Activated T-helper 1 cell treated with anti-CD3 and anti-CD28 coated beads, Interleukin-12 subunit alpha, Interleukin-12 subunit beta, Interleukin-2, Interleukin-4 antibody, amounts not matched to agents 30 ng/mL and 10 ng/mL and 1 ng/mL, durations not matched to agents 14 hours and 24 hours and 36 hours (primary cell): ENCODE measurements at places on chromosomes 3 and 15. TPM values are rescaled to one million over a fixed set of nuclear protein-coding genes. Genes with fewer than 3 reads are reported as not detected.

DNA sequence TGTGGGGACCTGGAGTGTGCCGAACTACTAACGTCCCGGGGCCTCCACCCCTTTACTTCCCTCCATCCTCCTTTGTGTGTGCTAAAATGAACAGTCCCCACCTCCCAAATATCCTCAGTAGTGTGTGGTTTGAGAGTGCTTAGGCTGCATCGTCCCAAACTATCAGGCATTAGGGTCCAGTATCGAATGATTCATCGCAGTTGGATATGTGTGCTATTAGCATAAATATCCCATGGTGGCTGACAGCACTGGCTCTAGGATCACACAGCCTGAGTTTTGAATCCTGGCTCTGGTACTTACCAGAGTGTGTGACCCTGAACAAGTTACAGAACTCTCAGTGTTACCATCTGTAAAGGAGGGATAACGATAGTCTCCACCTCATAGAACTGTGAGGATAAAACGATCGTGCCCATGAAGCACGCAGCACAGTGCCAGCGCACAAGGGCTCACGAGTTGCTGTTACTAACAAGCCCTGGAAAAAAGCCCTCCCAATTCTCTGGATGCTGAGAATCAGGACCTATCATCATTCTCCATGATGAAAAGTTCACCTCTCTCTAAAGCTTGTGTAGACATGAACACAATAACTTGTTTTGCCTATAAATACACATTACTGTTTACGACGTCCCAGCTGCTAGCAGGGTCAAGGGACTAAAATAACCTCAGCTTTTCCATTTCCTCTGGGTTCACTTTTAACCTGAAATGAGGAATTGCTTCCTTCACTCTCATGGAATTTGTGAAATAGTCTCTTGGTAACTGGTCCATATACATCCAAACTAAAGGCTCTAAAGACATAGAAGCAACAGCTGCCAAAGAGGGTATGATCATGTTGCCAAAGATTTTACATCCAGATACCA is 51.0 kb downstream of the VGLL4 start:
- H3K27me3 ChIP-seq = no peaks in the 10 kb centered on the region
- H3K4me1 ChIP-seq = peaks cover 35% of the 10 kb centered on the region
- no peak overlapping the region for H3K4me3 ChIP-seq
- H3K36me3 ChIP-seq = peaks cover 19% of the 10 kb centered on the region
- H3K27ac ChIP-seq = no peak overlapping the region

DNA sequence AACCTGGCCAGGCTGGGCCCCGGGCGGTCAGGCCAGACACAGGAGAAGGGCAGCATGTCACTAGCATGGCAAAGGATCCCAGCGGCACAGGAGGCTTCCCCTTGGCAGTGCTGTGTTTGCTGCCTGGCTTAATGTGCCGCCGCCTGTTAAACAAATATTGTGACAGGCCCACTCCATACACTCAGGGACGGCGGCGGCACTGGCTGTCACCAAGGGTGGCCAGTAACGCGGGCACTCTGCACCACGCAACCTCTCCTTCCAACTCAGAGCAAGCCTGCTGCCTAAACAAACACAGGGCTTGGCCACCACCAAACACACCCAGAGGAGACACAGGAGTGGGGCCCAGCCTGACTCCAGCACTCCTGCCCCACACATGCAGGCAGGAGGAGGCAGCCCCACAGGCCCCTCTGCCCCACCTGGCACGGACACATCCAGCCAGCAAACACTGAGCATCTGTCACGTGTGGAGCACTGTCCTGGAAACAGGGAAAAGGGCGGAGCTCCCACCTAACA is 48.0 kb downstream of the TPRA1 start:
- no peak for DNase-seq
- no peak overlapping the region for H3K4me3 ChIP-seq
- no peak overlapping the region for H3K27ac ChIP-seq
- no peaks in the 10 kb centered on the region for H3K36me3 ChIP-seq

GRCh38 chr15:99618941-99619411 is 53.2 kb downstream of the MEF2A start:
- H3K27ac ChIP-seq = no peak overlapping the region
- H3K27me3 ChIP-seq = no peaks in the 10 kb centered on the region
- peaks cover 8% of the 10 kb centered on the region for H3K36me3 ChIP-seq
- H3K4me1 ChIP-seq = peaks cover 29% of the 10 kb centered on the region
- no peak overlapping the region for H3K4me3 ChIP-seq

GRCh38 chr3:46895204-46895660 is 17.7 kb downstream of the PTH1R start:
- DNase-seq = peak; percentile 61
- H3K27ac ChIP-seq = no peak overlapping the region
- H3K27me3 ChIP-seq = peaks cover 55% of the 10 kb centered on the region
- H3K4me1 ChIP-seq = peaks cover 4% of the 10 kb centered on the region
- no peak overlapping the region for H3K4me3 ChIP-seq

DNA sequence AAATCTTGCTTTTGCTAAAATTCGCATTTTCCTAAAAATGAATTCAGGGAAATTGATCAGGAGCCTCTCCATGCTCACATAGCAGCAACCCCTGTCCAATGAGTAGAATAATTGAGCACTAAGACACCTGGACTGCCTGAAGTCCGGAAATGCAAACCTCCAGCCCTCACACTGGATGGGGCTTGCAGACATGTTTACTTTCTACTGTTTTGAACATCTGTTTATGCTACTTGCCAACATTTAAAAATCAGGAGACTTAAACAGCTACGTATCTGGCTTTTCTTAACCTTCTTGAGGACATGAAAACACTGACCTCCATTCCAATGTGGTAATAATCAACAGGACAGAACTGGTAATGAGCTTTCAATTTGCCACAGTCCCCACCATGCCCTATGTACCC is 184.4 kb downstream of the SHOX2 start:
- H3K27me3 ChIP-seq = no peaks in the 10 kb centered on the region
- no peaks in the 10 kb centered on the region for H3K36me3 ChIP-seq
- no peak for DNase-seq
- H3K4me3 ChIP-seq = no peak overlapping the region

GRCh38 chr15:58698887-58699641 is 50.4 kb downstream of the ADAM10 start:
- DNase-seq = no peak
- peak overlapping the region; percentile 85 for H3K27ac ChIP-seq
- H3K27me3 ChIP-seq = no peaks in the 10 kb centered on the region

GRCh38 chr15:84903751-84904150 is 19.3 kb downstream of the SLC28A1 start:
- peaks cover 4% of the 10 kb centered on the region for H3K27me3 ChIP-seq
- no peak overlapping the region for H3K27ac ChIP-seq
- H3K36me3 ChIP-seq = no peaks in the 10 kb centered on the region
- no peaks in the 10 kb centered on the region for H3K4me1 ChIP-seq
- no peak overlapping the region for H3K4me3 ChIP-seq
- no peak for DNase-seq

- H3K4me3 ChIP-seq = peak overlapping the region; percentile 2
- H3K4me1 ChIP-seq = peaks cover 14% of the 10 kb centered on the region
- H3K27ac ChIP-seq = peak overlapping the region; percentile 76
- DNase-seq = peak; percentile 30
- H3K36me3 ChIP-seq = no peaks in the 10 kb centered on the region
These were observed 20.3 kb upstream of the TNIK start for GRCh38 chr3:171480526-171480925.

DNA sequence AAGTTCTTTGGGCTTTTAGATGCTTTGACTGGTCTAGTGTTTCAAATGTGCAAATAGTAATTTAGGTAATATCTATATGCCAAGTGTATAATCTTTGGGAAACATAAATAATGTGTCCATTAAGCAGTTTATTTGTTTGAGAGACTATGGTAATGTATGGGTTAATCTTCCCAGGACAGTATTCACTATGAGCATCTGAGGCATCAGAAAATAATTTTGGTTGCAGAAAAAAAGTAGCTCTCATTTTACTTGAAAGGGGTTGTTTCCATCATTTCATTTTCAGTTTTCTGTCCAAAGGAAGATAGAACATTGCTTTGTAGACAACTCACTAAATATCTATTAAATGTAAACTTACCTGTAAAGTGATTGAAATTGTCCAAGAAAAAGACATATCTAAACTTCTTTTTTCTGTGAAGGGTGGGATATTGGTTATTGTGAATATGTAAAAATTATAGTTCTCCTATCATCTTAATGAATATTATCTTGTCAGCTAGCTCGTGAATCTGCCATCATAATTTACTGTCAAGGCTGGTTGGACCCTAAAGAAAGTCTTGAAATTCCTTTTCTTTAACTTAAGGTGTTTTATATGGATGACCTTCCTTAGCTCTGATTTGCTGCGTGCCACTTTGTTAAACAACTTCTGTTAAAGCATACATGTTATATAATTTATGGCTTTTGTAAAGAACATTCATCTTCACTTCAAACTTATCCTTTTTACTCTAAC is 108.8 kb downstream of the EPHA3 start:
- no peak overlapping the region for H3K27ac ChIP-seq
- no peak for DNase-seq
- no peaks in the 10 kb centered on the region for H3K27me3 ChIP-seq
- H3K4me1 ChIP-seq = no peaks in the 10 kb centered on the region
- no peaks in the 10 kb centered on the region for H3K36me3 ChIP-seq

- H3K4me1 ChIP-seq = peaks cover 49% of the 10 kb centered on the region
- peaks cover 39% of the 10 kb centered on the region for H3K36me3 ChIP-seq
- DNase-seq = no peak
- no peaks in the 10 kb centered on the region for H3K27me3 ChIP-seq
- H3K4me3 ChIP-seq = no peak overlapping the region
These were observed 10.8 kb downstream of the MESD start for GRCh38 chr15:80978685-80979329.

DNA sequence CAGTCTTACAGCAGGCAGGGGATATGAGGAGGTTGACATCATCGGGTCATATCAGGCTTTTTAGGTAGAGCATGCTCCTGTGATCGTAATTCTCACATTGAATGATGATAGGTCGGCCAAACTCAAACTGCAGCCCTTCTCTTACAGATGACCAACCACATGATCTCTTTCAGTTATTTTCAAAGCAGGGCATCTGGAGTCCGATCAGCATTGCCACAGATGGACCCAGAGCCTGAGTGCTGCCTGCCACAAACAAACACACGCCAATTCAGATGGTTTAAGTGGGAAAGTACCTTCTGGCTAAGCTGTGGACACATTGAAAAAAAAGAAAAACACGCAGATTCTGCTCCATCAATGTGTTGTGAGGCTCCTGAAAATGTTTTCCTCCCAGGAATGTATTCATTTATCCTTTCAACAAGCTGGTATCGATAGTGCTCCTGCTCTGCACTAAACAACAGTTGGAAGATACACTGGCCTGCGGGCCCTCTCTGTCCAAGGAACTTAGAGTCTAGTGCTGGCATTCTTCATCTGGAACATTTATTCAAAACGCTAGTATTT is 31.2 kb downstream of the ARPP21 start:
- no peaks in the 10 kb centered on the region for H3K36me3 ChIP-seq
- H3K27ac ChIP-seq = no peak overlapping the region
- no peaks in the 10 kb centered on the region for H3K4me1 ChIP-seq
- H3K4me3 ChIP-seq = no peak overlapping the region
- H3K27me3 ChIP-seq = peaks cover 2% of the 10 kb centered on the region
- DNase-seq = no peak

DNA sequence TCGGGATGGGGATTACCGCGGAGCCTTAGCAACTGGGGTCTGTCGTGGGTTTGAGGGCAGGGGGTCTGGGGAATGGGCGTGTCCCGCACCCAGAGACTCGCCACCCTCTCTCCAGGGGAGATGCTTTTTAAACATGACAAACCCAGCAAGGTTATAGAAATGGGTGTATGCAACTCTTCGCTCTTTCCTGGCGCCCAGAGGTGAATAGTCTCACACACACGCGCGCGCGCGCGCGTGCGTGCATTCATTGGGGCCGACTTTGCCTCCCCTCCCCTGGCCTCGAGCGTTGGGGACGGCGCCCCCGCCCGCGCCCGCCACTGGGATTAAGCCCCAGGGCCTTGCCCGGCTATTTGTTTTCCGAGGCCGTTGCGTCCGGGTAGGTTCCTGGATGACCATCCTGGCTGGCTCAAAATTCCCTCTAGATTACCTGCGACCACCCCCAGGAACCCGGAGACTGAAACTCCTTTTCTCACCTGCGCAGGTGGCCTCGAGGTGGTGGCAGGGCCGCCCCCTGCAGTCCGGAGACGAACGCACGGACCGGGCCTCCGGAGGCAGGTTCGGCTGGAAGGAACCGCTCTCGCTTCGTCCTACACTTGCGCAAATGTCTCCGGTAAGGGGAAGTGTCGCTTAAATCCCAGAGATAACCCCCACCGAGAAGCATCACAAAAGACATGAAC is 777 bp downstream of the GPR160 start:
- peaks cover 4% of the 10 kb centered on the region for H3K27me3 ChIP-seq
- peaks cover under 1% of the 10 kb centered on the region for H3K36me3 ChIP-seq
- no peak for DNase-seq
- H3K4me3 ChIP-seq = peak overlapping the region; percentile 82
- peak overlapping the region; percentile 42 for H3K27ac ChIP-seq
- H3K4me1 ChIP-seq = peaks cover 16% of the 10 kb centered on the region

DNA sequence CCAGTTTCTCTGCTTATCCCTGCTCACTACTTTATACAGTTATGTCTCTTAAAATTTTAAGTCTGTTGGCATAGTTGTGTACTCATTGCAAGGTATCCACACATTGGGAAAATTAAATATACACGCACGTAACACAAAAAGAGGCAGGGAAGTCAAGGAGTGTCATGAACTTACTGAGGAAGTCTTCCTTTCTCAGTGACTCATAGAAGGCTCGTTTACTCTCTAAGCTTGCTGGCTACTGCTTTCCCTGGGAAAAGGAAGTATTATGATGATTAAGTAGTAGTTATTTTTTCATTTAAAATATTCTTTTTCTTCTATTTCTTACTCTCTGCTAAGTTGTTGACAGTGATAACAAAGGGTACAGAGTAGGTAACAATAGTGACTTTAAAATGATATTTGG is 287.3 kb downstream of the UBE2E2 start:
- no peaks in the 10 kb centered on the region for H3K27me3 ChIP-seq
- no peaks in the 10 kb centered on the region for H3K36me3 ChIP-seq
- no peak overlapping the region for H3K27ac ChIP-seq
- H3K4me1 ChIP-seq = no peaks in the 10 kb centered on the region
- DNase-seq = no peak
- H3K4me3 ChIP-seq = no peak overlapping the region

DNA sequence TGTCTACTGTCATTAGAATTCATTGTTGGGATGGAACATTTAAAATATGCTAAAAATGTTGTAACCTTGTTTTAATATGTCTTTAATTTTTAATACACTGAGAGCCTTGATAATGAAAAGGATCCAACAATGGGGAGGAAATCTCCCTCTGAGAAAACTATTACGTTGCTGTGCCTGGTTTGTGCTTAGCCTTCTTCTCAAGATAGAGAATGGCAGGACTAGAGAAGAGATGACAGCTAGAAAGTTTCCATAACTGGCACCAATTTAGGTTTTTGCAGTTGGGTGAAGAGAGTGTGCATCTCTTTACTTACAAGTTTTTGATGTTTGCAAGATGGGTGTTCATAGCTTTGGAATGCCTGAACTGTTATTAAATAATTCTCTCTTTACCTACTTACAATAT is 42.6 kb upstream of the NANOGP8 start:
- no peaks in the 10 kb centered on the region for H3K4me1 ChIP-seq
- peaks cover 9% of the 10 kb centered on the region for H3K27me3 ChIP-seq
- H3K36me3 ChIP-seq = no peaks in the 10 kb centered on the region
- DNase-seq = no peak
- no peak overlapping the region for H3K27ac ChIP-seq

ACKR4 gene
- total RNA-seq = 0.15 and 0.16 TPM in 2 replicates

GNB4 gene
- 13.9 and 15.4 TPM in 2 replicates for total RNA-seq

KPNA1 gene
- 81.7 and 88.2 TPM in 2 replicates for total RNA-seq

HGD gene
- 0.16 TPM in 1 of 2 replicates, not detected in the other for total RNA-seq

ALDH1A3 gene
- not detected in 2 replicates for total RNA-seq

FAM43A gene
- total RNA-seq = 13.0 and 13.1 TPM in 2 replicates

ALDH1A2 gene
- not detected in 2 replicates for total RNA-seq

DBR1 gene
- total RNA-seq = 25.7 and 31.0 TPM in 2 replicates
